ENCODE measurements at places on chromosomes 1 and 21.

DNA sequence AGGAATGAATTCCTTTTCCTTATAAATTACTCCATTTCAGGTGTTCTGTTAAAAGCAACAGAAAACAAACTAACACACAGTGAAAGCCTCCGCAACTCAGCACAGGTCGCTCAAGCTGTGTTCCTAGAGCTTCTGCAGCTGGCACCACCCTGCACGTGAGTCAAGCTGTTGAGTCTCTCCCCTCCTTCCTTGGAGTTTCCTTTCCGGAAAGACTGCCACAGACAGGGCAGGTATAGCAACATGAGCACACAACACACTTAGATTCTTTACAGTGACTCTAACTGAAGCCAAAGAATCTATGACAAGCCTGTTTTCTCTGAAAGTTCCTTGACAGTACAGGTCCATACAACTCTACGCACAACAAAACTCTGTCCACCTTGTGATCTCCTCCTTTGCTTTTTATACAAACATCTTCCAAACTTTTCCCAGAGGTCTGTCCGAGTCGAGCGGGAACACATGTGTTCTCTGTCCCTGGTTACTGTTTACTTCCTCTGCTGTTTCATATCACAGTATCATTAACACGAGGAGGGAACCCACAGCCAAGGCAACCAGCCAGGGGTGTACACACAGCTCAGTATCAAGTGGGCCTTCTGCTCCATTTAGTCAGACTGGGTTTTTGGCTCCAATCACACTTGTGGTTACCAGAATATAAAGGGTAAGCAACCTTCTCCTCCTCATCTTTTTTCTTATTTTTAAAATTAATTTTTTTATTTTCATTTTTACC, 38.7 kb upstream of the DESI2 start:
- DNase-seq = no peak

GRCh38 chr1:62689524-62689923, 1.3 kb upstream of the DOCK7 start:
- no peak for DNase-seq

- DNase-seq = no peak
Observed at GRCh38 chr1:31306278-31306677, 9.4 kb downstream of the ZCCHC17 start.

GRCh38 chr1:102879439-102879993, 228.8 kb downstream of the COL11A1 start:
- DNase-seq = no peak

- DNase-seq = no peak
Observed at GRCh38 chr1:69929308-69930057, 275.9 kb downstream of the LRRC40 start.

- no peak for DNase-seq
Observed at GRCh38 chr1:184030433-184031091, 7.0 kb downstream of the COLGALT2 start.

GRCh38 chr1:32984455-32985171, 20.0 kb upstream of the RNF19B start:
- no peak for DNase-seq

DNA sequence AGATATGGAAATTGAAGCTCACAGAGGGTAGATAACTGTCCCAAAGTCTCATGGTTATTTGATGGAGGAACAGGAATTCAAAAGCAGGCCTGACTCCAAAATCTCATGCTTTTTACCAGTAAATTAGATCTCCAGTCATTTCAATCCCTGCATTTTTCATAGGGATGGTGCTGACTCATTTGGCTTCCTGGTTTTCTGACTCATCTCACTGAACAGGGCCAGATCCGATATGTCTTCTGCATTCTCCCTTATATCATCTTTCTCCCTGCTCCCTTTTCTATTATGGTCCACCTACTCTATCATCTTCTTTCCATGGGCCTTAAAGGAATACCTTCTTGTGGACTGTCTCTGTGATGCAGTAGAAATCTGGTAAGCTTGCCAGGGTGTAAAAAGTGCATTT, 187.2 kb downstream of the FGGY start:
- no peak for DNase-seq

- DNase-seq = no peak
Observed at GRCh38 chr1:84771895-84772294, 81.6 kb upstream of the SSX2IP start.

- DNase-seq = no peak
Observed at GRCh38 chr1:68904477-68904876, 407.6 kb upstream of the DEPDC1 start.

All from ecto neural progenitor cell (in vitro differentiated cells).